ENCODE measurements at places on chromosomes 3 and 15. TPM values are rescaled to one million over a fixed set of nuclear protein-coding genes. Genes with fewer than 3 reads are reported as not detected.

The GOLGA6L10 gene
- polyA plus RNA-seq = 5.7 TPM

The DGKG gene
- polyA plus RNA-seq = 0.22 TPM

The P3H2 gene
- polyA plus RNA-seq = 0.22 TPM

DNA sequence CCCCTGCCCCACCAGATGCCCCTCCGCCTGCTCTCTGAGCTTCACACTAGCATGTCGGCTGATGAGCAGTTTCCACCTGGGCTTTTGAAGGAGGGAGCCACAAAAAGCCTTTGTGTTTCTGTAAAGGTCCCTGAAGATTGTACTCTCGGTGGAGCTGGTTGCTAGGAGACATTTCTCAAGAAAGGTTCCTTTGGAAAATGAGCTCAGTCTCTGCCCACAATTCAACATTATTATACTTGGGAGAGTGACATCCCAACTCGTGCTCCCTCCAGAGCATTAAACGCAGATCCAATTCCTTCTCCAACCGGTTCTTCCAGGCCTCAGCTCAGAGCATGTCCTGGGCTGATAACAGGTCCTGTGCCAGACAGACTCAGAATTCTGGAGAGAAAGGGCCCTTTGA, 26.8 kb upstream of the FAM107A start:
- no peak overlapping the region for H3K27ac ChIP-seq
- H3K4me3 ChIP-seq = no peak overlapping the region
- H3K4me1 ChIP-seq = no peaks in the 10 kb centered on the region
- DNase-seq = no peak
- H3K36me3 ChIP-seq = no peaks in the 10 kb centered on the region

GRCh38 chr3:16923112-16923511, 38.4 kb downstream of the PLCL2 start:
- H3K4me3 ChIP-seq = no peak overlapping the region
- H3K4me1 ChIP-seq = peaks cover 2% of the 10 kb centered on the region
- H3K27ac ChIP-seq = no peak overlapping the region
- H3K27me3 ChIP-seq = no peaks in the 10 kb centered on the region
- H3K36me3 ChIP-seq = no peaks in the 10 kb centered on the region

- no peaks in the 10 kb centered on the region for H3K27me3 ChIP-seq
- DNase-seq = peak; percentile 83
- H3K27ac ChIP-seq = no peak overlapping the region
- peaks cover 13% of the 10 kb centered on the region for H3K4me1 ChIP-seq
Observed at GRCh38 chr3:34364335-34364734, 565.9 kb downstream of the PDCD6IP start.

GRCh38 chr15:100468285-100468684, 60.5 kb downstream of the CERS3 start:
- peak; percentile 34 for DNase-seq
- H3K27ac ChIP-seq = no peak overlapping the region
- H3K4me1 ChIP-seq = no peaks in the 10 kb centered on the region
- H3K4me3 ChIP-seq = no peak overlapping the region
- no peaks in the 10 kb centered on the region for H3K27me3 ChIP-seq
- H3K36me3 ChIP-seq = no peaks in the 10 kb centered on the region

DNA sequence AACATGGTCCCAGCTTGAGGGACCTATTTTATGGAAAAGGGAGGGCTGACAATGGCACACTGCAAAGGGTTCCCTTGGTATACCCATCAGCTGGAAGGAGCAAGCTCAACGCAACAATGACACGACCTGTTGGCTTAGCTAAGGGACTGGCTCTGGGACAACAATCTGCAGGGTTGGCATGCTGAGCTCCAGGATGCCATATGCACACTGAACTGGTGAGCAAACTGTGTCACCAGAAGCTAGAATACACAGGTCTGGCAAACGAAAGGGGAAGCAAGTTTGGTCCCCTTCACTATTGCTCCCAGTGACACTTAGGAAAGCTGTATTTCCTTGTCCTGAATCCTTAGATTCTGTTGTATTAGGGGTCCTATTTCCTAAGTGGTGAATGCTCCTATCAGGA, 38.0 kb upstream of the RASGRF1 start:
- no peak overlapping the region for H3K4me3 ChIP-seq
- H3K27ac ChIP-seq = no peak overlapping the region
- H3K36me3 ChIP-seq = no peaks in the 10 kb centered on the region
- no peaks in the 10 kb centered on the region for H3K4me1 ChIP-seq
- no peak for DNase-seq
- H3K27me3 ChIP-seq = peaks cover 8% of the 10 kb centered on the region

- no peaks in the 10 kb centered on the region for H3K36me3 ChIP-seq
- H3K27ac ChIP-seq = no peak overlapping the region
- no peaks in the 10 kb centered on the region for H3K27me3 ChIP-seq
- H3K4me1 ChIP-seq = no peaks in the 10 kb centered on the region
- DNase-seq = no peak
- H3K4me3 ChIP-seq = no peak overlapping the region
Observed at GRCh38 chr3:112020674-112021085, 13.9 kb upstream of the TMPRSS7 start.

- no peak overlapping the region for H3K27ac ChIP-seq
- no peak overlapping the region for H3K4me3 ChIP-seq
- H3K36me3 ChIP-seq = peaks cover 11% of the 10 kb centered on the region
Observed at GRCh38 chr3:39063143-39063542, 11.3 kb downstream of the WDR48 start.

- H3K4me1 ChIP-seq = peaks cover 22% of the 10 kb centered on the region
- no peaks in the 10 kb centered on the region for H3K27me3 ChIP-seq
- no peak overlapping the region for H3K4me3 ChIP-seq
Observed at GRCh38 chr3:155676252-155676981, 68.5 kb downstream of the PLCH1 start.

- no peaks in the 10 kb centered on the region for H3K27me3 ChIP-seq
- H3K4me3 ChIP-seq = no peak overlapping the region
- DNase-seq = no peak
- H3K36me3 ChIP-seq = no peaks in the 10 kb centered on the region
Observed at GRCh38 chr3:139630542-139630941, 47.2 kb downstream of the NMNAT3 start.

DNA sequence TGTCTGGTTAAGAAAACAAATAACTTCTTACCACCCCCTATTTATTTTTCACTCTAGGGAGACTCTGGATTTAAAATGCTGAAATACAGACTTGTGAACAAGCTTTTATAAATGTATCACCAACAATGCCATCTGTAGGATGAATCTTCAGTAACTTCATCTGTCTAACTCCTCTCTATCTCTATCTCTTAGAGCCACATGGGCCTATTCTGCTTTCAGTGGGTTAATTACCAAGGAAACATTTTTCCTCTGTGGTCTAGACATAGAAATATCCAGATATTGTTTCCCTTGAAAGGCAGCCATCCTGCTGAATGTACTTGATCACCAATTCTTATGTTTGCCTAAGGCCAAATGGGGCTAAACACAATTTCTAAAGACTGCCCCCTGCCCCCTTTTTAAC, 167.6 kb upstream of the COL8A1 start:
- H3K27ac ChIP-seq = no peak overlapping the region
- H3K4me3 ChIP-seq = no peak overlapping the region
- no peak for DNase-seq
- H3K4me1 ChIP-seq = no peaks in the 10 kb centered on the region
- H3K27me3 ChIP-seq = no peaks in the 10 kb centered on the region
- H3K36me3 ChIP-seq = no peaks in the 10 kb centered on the region

GRCh38 chr15:90075420-90076289, 26.6 kb downstream of the IDH2 start:
- H3K4me1 ChIP-seq = no peaks in the 10 kb centered on the region
- H3K4me3 ChIP-seq = no peak overlapping the region
- peak; percentile 66 for DNase-seq
- H3K27ac ChIP-seq = no peak overlapping the region

GRCh38 chr15:53665930-53666329, 93.5 kb downstream of the WDR72 start:
- H3K36me3 ChIP-seq = no peaks in the 10 kb centered on the region

DNA sequence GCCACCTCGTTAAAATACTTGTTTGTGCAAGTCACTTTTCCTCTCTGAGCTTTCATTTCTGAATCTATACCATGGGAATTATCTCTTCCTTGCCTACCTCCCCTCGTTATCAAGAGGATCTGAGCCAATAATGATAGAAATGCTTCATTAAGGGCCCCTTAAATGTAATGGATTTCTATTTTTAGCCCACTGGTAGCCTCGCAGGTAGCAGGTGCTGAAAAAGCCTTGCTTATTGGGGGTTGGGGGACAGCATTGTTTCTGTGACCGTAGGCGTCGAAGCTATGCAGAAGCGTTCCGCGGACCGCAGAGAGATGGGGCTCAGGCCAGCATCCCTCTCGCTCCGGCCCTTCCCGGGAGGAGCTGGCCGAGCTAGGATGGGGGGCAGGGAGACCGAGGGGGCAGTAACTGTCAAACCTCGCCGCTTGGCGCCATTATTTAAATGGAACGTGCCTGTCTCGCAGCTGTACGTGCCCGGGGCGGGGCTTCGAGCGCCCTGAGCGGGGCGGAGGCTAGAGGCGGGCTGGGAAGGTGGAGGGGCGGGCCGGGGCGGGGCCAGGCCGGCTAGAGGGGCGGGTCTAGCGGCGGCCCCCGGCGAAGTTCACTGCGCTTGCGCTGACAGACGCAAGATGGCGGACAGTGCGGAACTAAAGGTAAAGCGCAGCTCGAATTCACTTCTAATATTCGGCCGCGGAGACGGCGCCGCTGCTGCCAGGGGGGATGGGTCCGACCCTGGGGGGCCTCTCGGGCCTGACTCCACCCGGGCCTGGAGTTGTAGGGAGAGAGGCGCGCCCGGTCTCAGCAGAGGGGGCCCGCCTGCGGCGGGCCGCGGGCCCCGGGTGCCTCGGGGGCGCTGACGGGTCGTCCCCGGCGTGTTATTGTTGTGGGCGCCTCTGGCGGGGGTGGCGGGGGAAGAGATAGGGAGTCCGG, at the start of gene PIAS1:
Gene PIAS1 (plus strand): TSS at position 615 of the 927 bp plus-strand sequence. CDS start 12 bp downstream, at position 627.
- H3K36me3 ChIP-seq = peaks cover 2% of the 10 kb centered on the region
- peaks cover 3% of the 10 kb centered on the region for H3K4me1 ChIP-seq
- H3K27ac ChIP-seq = peak within 1 kb of the TSS; percentile 87
- peak; percentile 96 for DNase-seq
- H3K4me3 ChIP-seq = peak within 1 kb of the TSS; percentile 87

DNA sequence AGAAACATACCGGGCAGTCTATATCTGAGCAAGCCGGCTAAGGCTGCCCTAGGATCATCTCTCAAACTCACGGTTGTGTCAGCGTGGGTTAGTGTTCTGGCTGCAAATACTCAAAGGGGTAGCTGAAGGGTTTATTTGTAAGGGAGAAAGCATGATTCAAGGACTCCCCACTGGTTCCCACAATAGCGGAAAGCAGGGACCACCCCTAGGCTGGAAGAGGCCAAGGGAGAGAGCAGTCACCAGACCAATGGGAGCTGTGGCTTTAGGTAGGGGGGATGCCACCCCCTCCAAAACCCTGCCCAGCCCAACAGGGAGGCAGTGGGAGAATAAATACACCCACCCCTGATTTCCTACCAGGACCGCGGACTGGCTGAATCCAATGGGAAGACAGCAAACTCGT, 7.3 kb upstream of the LMCD1 start:
- peaks cover 4% of the 10 kb centered on the region for H3K27me3 ChIP-seq
- DNase-seq = no peak
- no peak overlapping the region for H3K27ac ChIP-seq
- H3K4me1 ChIP-seq = no peaks in the 10 kb centered on the region

GRCh38 chr3:56802378-56802745, 613 bp upstream of the ARHGEF3 start:
- H3K4me1 ChIP-seq = peaks cover 7% of the 10 kb centered on the region
- no peak overlapping the region for H3K27ac ChIP-seq
- H3K36me3 ChIP-seq = no peaks in the 10 kb centered on the region
- peak overlapping the region; percentile 42 for H3K4me3 ChIP-seq
- DNase-seq = no peak
- H3K27me3 ChIP-seq = peaks cover 17% of the 10 kb centered on the region

- DNase-seq = no peak
- no peak overlapping the region for H3K4me3 ChIP-seq
- H3K27me3 ChIP-seq = no peaks in the 10 kb centered on the region
- no peaks in the 10 kb centered on the region for H3K36me3 ChIP-seq
- no peaks in the 10 kb centered on the region for H3K4me1 ChIP-seq
Observed at GRCh38 chr3:1442271-1442670, 349.4 kb downstream of the CNTN6 start.

DNA sequence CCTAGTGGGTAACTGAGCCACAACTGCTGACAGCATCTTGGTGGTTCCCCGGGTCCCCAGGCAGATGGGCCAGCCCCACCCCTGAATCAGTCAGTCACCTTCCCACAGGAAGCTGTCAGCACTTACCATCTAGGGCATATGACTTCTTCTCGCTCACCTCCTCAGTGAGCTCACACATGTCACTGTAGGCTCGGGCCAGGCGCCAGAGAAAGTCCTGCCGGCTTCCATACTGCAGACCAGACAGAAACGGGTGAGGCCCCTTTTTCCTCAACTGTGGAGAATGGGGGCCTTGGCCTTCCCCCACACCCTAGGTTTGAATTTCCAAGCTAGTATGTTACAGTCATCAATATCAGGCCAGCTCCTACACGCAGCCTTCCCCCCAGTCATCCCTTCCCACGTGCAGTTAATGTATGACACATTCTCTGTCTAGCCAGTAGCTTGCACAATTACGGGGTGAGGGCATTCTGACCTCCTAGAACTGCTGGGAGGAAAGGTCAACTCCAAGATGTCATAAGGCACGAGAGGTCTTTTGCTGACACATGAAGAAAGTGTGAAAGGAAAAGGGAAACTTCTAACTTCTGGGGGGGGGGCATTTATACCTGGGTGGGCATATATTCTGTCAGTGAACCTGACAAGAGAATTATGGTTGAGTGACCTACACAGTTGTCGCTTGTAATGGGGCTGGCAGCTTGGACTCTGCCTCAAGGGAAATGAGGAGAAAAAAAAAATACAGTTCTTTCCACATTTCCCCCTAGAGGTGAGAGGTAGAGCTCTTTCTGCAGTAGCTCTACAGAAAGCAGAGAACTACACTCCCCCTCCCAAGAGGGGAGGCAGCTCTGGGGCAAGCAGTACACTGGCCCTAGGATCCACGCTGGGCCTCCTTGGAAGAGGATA, 10.9 kb downstream of the RMDN3 start:
- DNase-seq = peak; percentile 77
- H3K4me1 ChIP-seq = peaks cover 55% of the 10 kb centered on the region
- peaks cover 83% of the 10 kb centered on the region for H3K36me3 ChIP-seq
- H3K27ac ChIP-seq = peak overlapping the region; percentile 84
- no peaks in the 10 kb centered on the region for H3K27me3 ChIP-seq

GRCh38 chr3:58036293-58037032, 28.2 kb downstream of the FLNB start:
- H3K4me3 ChIP-seq = no peak overlapping the region
- peak; percentile 56 for DNase-seq
- H3K27me3 ChIP-seq = no peaks in the 10 kb centered on the region
- peaks cover 22% of the 10 kb centered on the region for H3K4me1 ChIP-seq
- H3K27ac ChIP-seq = no peak overlapping the region

DNA sequence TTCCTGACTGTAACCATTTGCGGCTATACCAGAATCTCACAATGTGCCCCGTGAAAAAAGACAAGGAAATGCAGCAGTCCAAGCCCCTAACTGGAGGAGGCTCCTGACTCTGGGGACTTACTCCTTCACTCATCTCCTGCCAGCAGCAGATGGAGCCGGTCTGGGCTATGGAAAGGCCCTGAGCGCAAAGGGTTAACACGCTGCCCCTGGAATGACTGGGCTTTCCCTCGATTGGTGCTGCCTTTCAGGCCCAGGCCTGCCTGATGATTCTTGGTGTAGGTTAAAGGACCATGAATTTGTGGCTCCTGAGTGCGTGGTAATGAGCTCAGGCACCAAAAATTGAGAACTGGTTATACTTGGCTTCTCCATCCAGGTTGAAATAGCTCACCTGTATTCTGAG, 42.3 kb upstream of the GALNT15 start:
- no peaks in the 10 kb centered on the region for H3K27me3 ChIP-seq
- no peak overlapping the region for H3K4me3 ChIP-seq
- no peak for DNase-seq
- H3K4me1 ChIP-seq = no peaks in the 10 kb centered on the region

- H3K27ac ChIP-seq = peak within 1 kb of the TSS; percentile 96
- peaks cover 1% of the 10 kb centered on the region for H3K36me3 ChIP-seq
- peaks cover 53% of the 10 kb centered on the region for H3K4me1 ChIP-seq
- H3K4me3 ChIP-seq = peak within 1 kb of the TSS; percentile 96
- peak; percentile 76 for DNase-seq
- no peaks in the 10 kb centered on the region for H3K27me3 ChIP-seq
Observed at GRCh38 chr15:75201616-75202250, at the start of gene C15orf39. Gene C15orf39, plus strand, starts transcription at chr15:75201882. Its CDS starts 4,167 bp downstream, at chr15:75206049.

All from small intestine (tissue), 16 donors.